ENCODE measurements at places on chromosomes 3 and 15. TPM values are rescaled to one million over a fixed set of nuclear protein-coding genes. Genes with fewer than 3 reads are reported as not detected.

DNA sequence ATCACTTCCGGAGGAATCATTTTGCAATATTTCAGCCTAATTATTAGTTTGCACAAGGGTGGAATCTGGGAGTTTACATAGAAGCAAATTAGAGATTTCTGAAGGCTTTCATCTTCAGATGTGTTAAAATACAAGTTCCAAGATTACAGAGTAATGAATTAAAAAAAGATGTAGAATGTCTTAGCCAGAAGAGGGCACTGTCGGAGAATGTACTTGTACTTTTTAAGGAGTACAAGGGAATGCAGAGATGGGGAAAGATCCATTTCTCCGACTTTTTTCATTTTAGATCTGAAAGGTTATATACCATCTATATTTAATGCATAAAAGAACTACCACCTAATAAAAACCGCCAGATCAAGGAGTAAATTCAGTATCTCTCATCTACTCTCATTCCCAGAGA lies 43.1 kb upstream of the WDR5B start:
- no peaks in the 10 kb centered on the region for H3K4me1 ChIP-seq
- no peaks in the 10 kb centered on the region for H3K27me3 ChIP-seq
- H3K27ac ChIP-seq: no peak overlapping the region
- DNase-seq: no peak
- H3K4me3 ChIP-seq: no peak overlapping the region
- peaks cover 6% of the 10 kb centered on the region for H3K36me3 ChIP-seq

DNA sequence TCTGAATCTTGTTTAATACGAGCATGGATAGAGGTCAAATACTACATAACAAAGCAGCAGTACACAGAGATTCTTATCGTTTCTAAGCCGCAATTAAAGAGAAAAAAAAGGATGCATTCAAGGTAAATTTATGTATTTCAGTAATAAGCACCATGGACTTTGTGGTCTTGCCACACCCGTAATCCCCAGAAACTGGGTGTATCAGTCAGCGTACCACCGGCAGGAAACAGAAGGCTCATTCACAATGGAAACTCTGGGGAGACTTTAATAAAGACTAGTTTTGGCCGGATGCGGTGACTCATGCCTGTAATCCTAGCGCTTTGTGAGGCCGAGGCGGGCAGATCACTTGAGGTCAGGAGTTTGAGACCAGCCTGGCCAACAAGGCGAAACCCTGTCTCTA lies 81.9 kb upstream of the ZNF280D start:
- DNase-seq: no peak
- peaks cover 4% of the 10 kb centered on the region for H3K4me1 ChIP-seq
- H3K27ac ChIP-seq: no peak overlapping the region
- no peak overlapping the region for H3K4me3 ChIP-seq
- H3K36me3 ChIP-seq: no peaks in the 10 kb centered on the region

DNA sequence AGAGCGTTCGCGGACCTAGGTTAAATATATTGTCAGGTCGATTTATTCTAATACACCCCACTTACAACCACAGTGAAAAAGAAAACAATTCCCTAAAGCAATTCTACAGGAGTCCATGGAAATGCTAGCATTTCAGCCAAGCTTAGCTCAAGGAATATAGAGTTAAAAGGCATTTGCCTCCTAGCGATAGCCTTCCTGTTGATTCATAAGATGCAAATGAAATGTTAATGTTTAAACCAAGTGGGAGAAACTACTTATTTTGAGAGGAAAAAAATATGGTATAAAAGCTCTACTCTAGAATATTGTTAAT lies 1.7 kb upstream of the ALCAM start:
- H3K4me3 ChIP-seq: no peak overlapping the region
- H3K27ac ChIP-seq: no peak overlapping the region
- H3K27me3 ChIP-seq: no peaks in the 10 kb centered on the region
- H3K36me3 ChIP-seq: no peaks in the 10 kb centered on the region

GRCh38 chr3:161409069-161409468 lies 37.8 kb upstream of the SPTSSB start:
- no peak overlapping the region for H3K4me3 ChIP-seq
- no peak overlapping the region for H3K27ac ChIP-seq
- H3K27me3 ChIP-seq: no peaks in the 10 kb centered on the region
- no peaks in the 10 kb centered on the region for H3K4me1 ChIP-seq
- DNase-seq: no peak

- no peaks in the 10 kb centered on the region for H3K36me3 ChIP-seq
- H3K4me1 ChIP-seq: no peaks in the 10 kb centered on the region
- H3K27ac ChIP-seq: no peak overlapping the region
Observed at GRCh38 chr3:148389916-148390315, 307.8 kb upstream of the AGTR1 start.

GRCh38 chr3:32818970-32819511 lies 1.2 kb downstream of the TRIM71 start:
- no peaks in the 10 kb centered on the region for H3K36me3 ChIP-seq
- DNase-seq: no peak
- peaks cover 14% of the 10 kb centered on the region for H3K4me1 ChIP-seq
- H3K27ac ChIP-seq: no peak overlapping the region
- H3K27me3 ChIP-seq: peaks cover 7% of the 10 kb centered on the region

DNA sequence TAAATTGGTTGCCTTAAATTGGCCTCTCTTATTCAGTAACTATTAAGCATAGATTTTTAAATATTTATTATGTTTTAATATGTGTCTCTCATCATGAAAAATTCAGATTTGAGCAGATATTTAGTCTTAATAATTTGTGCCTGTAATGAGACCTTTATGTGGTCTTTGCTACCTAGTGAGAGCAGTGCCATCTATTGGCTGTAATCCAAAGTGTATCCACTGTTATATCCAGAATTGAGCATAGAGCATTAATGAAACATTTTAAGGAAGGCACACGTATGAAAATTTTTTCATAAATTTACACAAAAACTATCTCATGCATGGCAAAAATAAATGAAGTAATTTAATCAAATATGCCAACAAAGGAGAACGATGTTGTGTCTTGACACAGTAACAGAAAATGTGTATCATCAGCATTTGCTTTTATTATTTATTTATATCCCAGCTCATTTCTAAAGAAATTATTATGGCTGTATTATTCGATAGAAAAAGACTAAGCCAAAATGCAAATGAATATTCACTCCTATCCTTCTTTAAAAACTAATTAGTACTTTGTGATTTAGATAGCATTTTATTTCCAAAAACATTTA lies 203.5 kb downstream of the RSRC1 start:
- no peak overlapping the region for H3K4me3 ChIP-seq
- H3K27me3 ChIP-seq: no peaks in the 10 kb centered on the region
- no peaks in the 10 kb centered on the region for H3K4me1 ChIP-seq
- no peak overlapping the region for H3K27ac ChIP-seq
- no peaks in the 10 kb centered on the region for H3K36me3 ChIP-seq

DNA sequence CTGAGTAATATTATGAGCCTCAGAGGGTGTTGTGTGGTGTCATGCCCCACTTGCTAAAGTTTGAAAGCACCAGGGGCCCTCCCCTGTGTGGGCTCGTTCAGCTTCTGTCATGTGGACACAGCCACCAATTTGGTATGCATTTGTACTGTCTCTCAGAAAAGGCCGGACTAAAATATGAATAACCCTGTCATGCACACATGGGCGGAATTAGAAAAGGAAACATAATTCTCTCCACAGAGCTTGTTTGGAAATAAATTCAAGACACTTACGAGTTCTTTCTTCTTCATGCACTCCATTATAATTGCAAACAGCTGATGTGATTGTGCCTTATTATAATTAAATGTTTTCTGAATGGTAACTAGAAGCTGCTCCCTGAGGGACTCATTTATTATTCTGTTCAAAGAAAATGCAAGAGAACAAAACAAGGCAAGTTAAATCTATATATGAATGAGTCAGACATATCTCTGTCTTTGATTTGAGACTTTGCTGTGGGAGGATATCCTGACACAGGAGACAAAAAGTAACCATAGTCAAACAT lies 39.1 kb downstream of the TRPM1 start:
- no peaks in the 10 kb centered on the region for H3K36me3 ChIP-seq
- H3K27me3 ChIP-seq: no peaks in the 10 kb centered on the region
- DNase-seq: no peak
- H3K27ac ChIP-seq: no peak overlapping the region

- no peak overlapping the region for H3K4me3 ChIP-seq
- peaks cover 4% of the 10 kb centered on the region for H3K36me3 ChIP-seq
- no peak for DNase-seq
- no peaks in the 10 kb centered on the region for H3K27me3 ChIP-seq
- H3K27ac ChIP-seq: no peak overlapping the region
Observed at GRCh38 chr3:56747150-56747549, 54.6 kb downstream of the ARHGEF3 start.

DNA sequence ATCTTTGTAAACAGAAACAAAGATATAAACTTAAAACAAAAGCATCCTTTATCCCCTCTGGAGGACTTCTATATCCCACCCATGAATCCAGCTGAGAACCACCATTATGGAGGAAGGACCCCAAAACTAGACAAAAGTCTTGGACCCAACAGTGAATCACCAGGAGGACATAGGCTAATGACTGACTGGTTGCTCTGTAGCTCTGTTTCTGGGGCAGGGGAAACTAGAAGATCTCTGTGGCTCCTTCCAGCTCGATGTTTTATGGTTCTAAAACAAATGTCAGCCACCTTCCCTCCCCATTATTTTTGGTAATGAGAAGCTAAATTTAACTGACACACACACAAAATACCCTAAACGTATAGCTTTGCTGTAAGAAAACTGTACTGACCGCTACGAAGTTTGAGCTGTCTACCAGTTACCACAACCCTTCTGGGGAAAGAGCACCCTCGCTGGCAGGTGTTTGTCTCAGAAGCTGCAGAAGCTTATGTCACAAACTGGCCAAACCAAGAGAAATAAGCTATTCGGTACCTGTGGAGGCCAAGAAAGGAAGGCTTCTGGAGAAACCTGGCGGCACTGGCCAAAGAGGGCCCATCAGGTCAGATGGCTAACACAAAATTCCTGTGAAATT lies 36.4 kb downstream of the MB21D2 start:
- H3K36me3 ChIP-seq: no peaks in the 10 kb centered on the region
- no peaks in the 10 kb centered on the region for H3K4me1 ChIP-seq
- H3K4me3 ChIP-seq: no peak overlapping the region
- DNase-seq: no peak

DNA sequence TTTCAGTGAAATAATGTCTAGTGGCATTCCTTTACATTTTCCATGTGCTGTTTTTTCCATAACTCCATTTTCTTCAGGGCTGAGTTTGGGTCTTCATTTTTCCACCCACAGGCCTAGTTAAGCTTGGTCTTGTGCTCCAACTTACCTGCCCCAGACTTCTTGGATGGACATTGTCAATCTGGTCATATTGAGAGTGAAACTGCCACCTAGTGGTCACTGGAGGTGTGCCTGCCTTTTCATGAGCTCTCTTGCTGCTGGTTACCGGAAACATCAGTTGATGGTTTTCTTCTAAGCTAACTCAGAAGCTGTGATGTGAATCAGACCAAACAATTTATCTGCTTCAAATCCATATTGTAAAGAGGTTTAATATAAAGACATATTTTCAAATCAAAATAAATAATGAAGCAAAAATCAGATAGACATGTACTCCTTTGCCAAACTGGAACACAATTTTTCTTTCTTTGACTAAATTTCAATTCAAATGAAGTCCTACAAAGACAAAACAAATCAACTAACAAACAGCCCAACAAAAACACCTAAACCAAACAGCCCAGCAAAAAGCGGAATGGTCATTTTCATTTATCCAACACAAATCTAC lies 135.1 kb upstream of the RASGRP1 start:
- DNase-seq: peak; percentile 53
- H3K36me3 ChIP-seq: no peaks in the 10 kb centered on the region
- no peak overlapping the region for H3K27ac ChIP-seq
- no peaks in the 10 kb centered on the region for H3K4me1 ChIP-seq
- no peak overlapping the region for H3K4me3 ChIP-seq

DNA sequence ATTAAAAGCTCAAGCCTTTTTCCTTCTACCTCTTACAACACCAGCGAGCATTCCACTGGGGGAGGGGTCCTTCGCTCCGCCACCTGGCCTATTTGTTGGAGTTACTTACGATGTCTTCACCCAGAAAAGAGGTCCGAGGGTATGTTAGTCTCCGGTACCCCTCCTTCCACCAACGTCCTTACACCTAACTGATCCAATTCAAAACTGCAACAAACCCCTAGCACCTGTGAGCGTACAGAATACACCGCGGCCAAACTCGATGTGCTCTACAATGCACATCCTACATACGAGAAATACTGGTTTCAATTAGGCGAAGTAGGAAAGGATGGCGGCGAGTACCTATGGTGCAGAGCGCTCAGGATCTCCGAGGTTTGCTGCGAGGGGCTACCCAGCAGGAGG lies 944 bp downstream of the SLITRK3 start:
- no peak overlapping the region for H3K27ac ChIP-seq
- H3K36me3 ChIP-seq: no peaks in the 10 kb centered on the region
- H3K4me1 ChIP-seq: no peaks in the 10 kb centered on the region
- H3K27me3 ChIP-seq: no peaks in the 10 kb centered on the region

- no peaks in the 10 kb centered on the region for H3K27me3 ChIP-seq
- H3K4me3 ChIP-seq: no peak overlapping the region
- no peaks in the 10 kb centered on the region for H3K36me3 ChIP-seq
- H3K4me1 ChIP-seq: no peaks in the 10 kb centered on the region
- H3K27ac ChIP-seq: no peak overlapping the region
- no peak for DNase-seq
Observed at GRCh38 chr3:135538123-135538522, 427.4 kb upstream of the PPP2R3A start.

- H3K27me3 ChIP-seq: no peaks in the 10 kb centered on the region
- DNase-seq: peak; percentile 61
- no peaks in the 10 kb centered on the region for H3K36me3 ChIP-seq
- H3K27ac ChIP-seq: peak overlapping the region; percentile 80
Observed at GRCh38 chr3:61683549-61684236, 122.3 kb downstream of the PTPRG start.

The NR2E3 gene
- total RNA-seq: 1.0 TPM

The ALDH1A3 gene
- 9.8 TPM for total RNA-seq

The CHCHD4 gene
- total RNA-seq: 16.6 TPM

Data from thyroid gland (tissue), 4 donors.